Activated CD8-positive, alpha-beta memory T cell treated with anti-CD3 and anti-CD28 coated beads for 1 hour (primary cell): ENCODE measurements at places on chromosomes 4 and X.

DNA sequence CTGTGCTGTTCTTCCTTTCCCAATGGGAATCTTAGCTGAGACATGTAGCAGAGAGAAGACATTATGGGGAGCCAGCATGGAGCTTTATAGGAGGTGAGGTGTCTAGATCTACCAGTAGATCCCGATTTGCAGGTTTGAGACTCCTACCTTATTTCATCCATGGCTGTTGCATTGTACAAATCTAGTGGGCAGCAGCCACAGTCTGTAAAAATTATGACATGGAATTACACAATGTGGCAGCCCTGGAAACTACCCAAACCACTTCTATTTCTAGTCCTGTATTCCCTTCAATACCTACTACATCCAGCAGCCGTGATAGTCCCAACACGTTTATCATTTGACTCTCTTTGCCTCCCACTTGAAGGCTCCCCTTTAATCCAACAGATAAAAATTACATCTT, 8.1 kb downstream of the ATP7A start:
- DNase-seq, result no peak

DNA sequence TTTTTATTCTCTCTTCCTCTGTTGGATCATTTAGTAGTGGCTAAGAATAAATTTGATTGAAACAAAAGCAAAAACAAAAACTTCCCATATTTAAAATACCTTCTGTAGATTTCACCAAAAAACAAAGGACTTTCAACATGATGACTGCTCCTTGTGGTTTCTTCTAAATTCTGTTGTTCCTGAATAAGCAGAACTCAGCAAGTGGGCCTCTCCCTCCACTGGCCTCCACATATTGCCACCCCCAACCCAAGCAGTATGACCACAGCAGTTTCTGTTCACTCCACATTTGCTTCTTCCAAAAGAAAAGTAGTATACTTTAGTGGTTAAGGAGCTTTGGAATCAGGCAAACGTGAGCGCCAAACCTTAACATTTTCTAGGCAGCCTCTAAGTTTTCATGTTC, 114.7 kb downstream of the COX18 start:
- DNase-seq, result no peak

DNA sequence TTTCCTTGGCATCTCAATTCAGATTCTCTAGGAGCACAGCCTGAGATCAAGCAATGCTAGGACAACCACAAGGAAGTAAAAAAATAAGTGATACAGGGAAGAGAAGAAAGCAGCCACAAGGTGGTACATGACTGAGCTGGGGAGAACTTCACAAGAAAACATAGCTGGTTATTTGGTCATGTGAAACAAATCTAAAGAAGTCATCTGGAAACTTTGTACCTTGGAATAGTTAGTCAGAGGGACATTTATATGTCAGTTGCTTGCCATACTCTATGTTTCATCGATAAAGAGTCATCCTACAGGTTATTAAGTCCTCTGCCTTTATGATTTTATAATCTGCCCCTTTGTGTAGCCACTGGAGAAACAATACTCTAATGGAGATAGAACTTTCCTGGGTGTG, 575.1 kb downstream of the IL15 start:
- DNase-seq, result no peak

GRCh38 chrX:138874271-138874935, 162.9 kb upstream of the FGF13 start:
- no peak for DNase-seq

- no peak for DNase-seq
These were observed 17.0 kb upstream of the HPF1 start for GRCh38 chr4:169774466-169775445.

- no peak for DNase-seq
These were observed 40.1 kb upstream of the SETD7 start for GRCh38 chr4:139596034-139596683.

DNA sequence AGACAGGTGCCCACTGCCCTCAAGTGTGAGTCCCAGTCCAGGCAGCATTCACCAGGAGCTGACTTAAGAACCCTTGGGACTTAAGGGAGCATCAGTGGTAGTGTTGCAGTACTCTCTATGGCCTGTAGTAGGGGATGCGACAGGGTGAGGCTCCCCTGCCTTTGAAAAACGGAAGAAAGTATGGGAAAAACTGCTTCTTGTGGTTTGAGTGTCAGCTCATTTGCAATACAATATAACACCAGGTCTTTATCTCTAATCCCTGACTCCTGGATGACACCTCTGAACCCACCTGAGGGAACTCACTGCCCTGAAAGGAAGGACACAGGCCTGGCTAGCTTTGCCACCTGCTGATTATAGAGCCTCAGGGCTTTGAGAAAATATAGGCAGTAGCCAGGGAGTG, 176.0 kb downstream of the SMARCA1 start:
- DNase-seq, result no peak

DNA sequence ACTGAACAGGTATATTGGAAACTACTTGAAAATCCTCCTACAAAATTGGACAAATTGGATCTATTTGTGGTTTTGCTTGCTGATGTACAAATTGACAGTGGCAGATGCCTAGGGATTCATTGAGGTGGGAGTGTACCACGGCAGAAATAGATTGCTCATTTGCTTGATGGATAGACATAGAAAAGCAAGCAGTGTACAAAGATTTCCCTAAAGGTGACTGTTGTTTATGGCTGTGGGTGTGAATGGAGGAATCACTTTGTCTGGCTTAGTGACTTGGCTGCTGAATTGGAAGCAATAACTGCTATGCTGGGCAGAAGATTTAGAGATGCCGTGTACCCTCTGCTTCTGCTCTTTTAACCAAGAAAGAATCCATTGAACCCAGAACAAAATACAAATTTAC, 191.0 kb upstream of the GRID2 start:
- no peak for DNase-seq

- DNase-seq, result no peak
These were observed 81.8 kb downstream of the TRIML1 start for GRCh38 chr4:188221090-188221489.

GRCh38 chr4:20816287-20816686, 116.0 kb downstream of the PACRGL start:
- no peak for DNase-seq

- DNase-seq, result no peak
These were observed 53.4 kb downstream of the ZNF518B start for GRCh38 chr4:10403633-10404445.

GRCh38 chr4:48103483-48104139, 30.4 kb downstream of the TXK start:
- DNase-seq, result no peak

DNA sequence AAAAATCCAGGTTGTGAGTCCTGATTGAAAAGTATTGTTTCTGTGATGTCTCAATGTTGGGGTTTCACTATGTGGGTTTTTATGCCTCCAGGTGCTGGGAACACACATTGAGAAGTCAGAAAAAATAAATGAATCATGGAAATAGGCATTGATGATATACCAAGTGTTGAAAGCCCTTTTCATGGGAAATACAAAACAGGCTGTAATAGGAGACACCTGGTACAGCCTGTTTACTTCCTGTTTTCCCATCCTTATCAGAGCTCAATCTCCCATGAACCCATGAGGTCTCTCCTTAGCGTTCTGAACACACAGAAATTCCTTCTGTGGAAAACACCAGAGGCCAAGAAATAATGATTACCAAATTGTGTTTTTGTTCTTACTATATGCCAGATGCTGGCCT, 106.3 kb upstream of the BOD1L1 start:
- DNase-seq, result no peak

DNA sequence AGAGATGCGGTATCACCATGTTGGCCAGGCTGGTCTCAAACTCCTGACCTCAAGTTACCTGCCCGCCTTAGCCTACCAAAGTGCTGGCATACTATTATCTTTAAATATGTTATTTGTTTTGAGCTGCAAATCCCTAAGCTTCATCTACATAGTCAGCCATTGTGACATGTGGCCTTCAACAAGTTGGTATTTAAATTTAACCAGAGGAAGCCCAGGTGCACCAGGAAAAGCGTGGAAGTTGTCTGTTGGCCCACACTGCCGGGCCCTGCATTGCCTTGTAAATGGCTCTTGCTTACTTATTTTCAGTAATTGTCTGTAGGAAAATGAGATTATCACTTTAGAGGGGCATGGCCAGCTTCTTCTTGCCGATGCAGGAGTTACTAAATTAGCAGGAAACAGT, 6.0 kb downstream of the WWC2 start:
- no peak for DNase-seq

- DNase-seq, result no peak
These were observed 7.1 kb downstream of the FRMPD4 start for GRCh38 chrX:12145402-12145801.

DNA sequence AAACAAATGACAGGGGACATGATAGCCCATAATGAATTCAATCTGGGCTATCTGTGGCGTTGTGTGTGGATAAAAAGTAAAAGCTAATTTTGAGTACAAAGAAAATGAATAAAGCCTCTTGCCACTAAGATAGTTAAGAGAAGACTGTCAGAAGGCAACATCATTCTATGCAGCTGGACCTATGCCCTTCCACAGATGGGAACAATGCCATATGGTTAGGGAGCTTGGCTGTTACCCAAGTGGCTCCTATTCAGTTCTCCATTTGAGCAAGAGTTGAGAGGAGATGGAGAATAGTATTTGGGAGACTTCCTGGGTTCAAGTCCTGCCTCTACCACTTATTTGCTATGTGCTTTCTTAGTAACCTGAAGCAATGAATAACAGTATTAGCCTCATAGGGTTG, 107.7 kb downstream of the ANXA3 start:
- no peak for DNase-seq
